ENCODE measurements at places on chromosomes 3 and 15.

- DNase-seq, result no peak
Measured at GRCh38 chr3:104291437-104291851, 1075.3 kb upstream of the ALCAM start.

- DNase-seq, result no peak
Measured at GRCh38 chr3:13214847-13215472, 141.7 kb upstream of the IQSEC1 start.

DNA sequence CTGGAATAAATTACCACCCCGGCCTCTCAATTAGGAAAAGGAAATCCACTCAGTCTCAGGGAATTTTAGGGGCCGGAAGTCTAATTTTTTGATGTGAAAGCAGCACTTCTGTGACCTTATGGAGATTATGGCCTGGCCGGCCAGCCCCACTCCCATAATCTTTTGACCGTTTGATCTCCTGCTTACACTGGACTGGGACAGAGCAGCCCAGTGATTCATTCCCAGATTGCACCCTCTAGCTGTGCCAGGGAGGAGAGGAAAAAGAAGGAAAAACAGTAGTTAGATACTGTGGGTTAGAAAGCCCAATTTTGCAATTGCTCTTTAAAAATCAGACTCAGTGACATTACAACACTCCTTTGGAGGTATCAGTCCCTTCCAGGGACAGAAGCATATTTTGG, 32.4 kb downstream of the GJD2 start:
- no peak for DNase-seq

DNA sequence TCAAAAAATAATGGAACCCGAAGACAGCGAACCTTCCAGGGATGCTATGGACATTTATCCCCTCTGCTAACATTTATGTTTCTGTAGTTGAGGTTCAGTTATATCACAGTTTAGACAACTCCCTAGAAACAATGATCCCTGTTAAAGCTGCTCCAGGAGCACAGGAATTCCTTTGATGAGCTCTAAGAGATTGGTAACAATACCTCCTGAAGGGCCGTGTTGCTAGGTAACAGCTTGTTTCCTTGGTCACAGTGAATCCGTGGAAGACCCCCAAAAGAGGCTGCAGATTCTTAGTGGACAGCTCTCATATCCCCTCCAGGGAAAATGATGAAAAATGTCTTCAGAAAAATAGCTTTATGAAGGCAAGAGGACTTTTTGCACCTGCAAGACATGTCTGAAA, 160.2 kb downstream of the SERPINI1 start:
- DNase-seq, result no peak

- no peak for DNase-seq
Measured at GRCh38 chr3:6438031-6438430, 422.9 kb upstream of the GRM7 start.

Measured in NCI-H1105 (cell line).